ENCODE measurements at places on chromosomes 11 and 22.
A peak's percentile ranks its signal among the peaks of the same experiment; 100 is the strongest.

- DNase-seq = no peak
These were observed 304.2 kb upstream of the CADM1 start for GRCh38 chr11:115808351-115808940.

DNA sequence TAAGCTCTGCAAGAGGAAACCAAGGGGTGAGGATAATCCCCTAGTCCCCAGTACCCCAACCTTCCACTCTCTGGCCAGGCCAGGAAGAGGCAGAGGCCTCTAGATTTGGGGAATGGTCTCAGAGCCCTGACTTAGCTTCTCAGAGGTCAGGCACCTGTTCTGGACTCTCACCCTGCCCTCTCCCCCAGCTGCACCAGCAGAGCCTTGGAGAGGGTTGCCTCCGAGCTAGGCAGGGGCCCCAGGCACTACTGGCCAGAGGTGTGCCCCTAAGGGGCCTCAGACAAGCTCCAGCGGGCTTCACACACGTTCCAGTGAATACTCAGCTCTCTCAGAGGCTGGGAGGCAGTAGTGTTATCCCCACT is 8.0 kb downstream of the FREY1 start:
- DNase-seq = no peak

DNA sequence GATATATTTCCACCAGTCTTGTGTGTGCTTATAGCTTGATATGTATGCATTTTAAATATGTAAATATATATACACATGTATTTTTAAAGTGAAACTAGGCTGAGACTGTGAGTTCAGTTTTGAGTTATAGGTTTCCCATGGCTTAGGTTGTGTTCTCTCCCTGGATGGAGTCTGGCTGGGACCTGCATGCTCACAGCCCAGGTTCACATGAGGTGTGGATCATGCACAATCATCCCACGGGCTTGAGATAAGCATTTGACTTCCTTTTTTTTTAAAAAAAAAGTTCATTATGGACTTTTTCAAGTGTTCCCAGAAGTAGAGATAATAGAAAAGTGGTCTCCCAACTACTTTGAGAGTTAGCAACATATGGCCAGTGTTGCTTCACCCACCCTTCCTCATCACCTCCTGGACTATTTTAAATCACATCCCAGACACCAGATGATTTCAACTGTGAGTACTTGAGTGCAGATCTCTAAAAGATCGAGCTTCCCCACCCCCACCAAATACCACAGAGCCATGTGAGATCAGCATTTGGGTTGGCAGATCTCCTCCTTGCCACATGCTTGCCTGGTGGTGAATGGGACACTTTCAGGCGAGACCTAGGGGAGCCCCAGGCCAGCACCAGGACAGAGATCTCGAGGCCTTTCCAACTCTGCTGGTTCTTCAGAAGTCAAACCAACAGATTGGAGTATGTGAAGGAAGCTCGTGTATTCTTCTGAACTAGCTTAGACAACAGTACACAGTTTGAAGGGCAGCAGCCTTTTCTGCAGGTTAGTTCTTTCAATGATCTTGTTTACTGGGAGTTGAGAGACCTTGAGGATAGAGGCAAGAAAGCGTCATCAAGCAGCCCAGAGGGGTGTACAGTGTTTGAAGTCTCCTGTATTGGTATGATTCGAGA is 15.9 kb downstream of the MED15 start:
- DNase-seq = peak; percentile 95

DNA sequence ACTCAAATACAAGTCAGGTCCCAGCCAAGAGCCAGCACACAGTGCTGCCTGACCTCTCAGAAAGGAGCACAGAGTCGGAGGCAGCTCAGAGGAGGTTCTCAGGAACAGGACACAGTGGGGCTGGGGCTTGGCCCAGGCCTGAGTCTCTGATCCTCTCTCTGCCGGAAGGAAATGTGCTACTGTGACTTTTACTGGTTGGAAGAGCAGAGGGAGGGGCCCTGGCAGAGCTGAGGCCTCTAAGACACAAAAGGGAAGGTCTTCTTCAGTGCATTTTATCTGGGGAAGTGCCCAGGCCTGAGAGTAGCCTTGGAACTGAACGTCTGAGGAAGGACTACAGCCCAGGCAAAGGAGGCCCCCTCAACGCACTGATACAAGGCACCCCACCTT is 16.2 kb upstream of the CASTOR1 start:
- DNase-seq = peak; percentile 81

- no peak for DNase-seq
These were observed 55.5 kb downstream of the PAK1 start for GRCh38 chr11:77418155-77418970.

GRCh38 chr11:123624974-123625373 is 29.4 kb downstream of the SCN3B start:
- DNase-seq = no peak

- DNase-seq = peak; percentile 87
These were observed 33.8 kb upstream of the SPON1 start for GRCh38 chr11:13928566-13929251.

GRCh38 chr11:118917481-118918127 is 8.1 kb downstream of the BCL9L start:
- DNase-seq = no peak

DNA sequence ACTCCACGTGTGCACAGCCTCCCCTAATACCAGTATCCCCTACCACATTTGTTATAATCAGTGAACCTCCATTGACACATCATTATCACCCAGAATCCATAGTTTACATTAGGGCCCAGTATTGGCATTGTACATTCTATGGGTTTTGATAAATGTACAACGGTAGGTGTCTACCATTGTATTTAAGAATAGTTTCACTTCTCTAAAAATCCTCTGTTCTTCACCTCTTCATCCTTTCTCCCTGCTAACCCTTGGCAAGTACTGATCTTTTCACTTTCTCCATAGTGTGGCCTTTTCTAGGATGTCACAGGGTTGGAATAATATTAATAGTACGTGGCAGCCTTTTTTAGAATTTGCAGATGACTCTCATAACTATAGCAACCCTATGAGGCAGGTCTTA is 353.8 kb downstream of the DDX10 start:
- DNase-seq = no peak

DNA sequence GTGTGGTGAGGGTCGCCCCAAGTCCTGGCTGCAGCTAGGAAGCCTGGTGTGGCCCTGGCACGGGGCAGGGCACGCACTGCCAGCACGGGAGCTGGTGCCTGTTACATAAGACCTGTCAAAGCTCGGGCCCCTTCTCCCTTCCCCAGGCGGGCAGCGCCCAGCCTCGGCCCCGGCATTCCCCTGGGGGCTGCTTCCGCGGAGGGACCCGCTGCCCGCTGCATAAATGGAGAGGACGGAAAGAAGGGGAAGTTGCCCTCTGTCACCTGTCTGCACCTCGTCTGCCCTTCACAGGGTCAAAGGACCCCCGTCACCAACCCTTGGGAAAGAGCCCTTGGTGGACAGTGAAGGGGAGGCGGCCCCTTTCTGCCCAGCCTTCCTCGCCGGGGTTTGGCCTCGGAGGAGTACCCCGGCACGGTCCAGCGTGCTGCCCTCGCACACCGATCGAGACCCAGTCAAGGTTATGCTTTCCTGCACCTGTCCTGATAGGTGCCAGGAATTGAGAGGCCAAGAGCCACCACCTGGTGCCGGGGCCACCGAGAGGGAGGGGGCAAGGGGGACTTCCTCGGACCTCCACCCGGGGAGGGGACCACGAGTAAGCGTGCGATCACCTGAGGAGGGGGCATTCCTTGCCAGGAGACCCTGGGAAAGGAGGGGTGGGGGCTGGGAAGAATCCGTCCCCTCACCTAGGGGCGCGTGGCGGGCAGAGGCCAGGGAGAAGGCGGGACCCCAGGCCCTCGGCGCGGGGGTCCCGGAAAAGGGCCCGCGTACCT is 16.8 kb upstream of the MFRP start:
- no peak for DNase-seq

DNA sequence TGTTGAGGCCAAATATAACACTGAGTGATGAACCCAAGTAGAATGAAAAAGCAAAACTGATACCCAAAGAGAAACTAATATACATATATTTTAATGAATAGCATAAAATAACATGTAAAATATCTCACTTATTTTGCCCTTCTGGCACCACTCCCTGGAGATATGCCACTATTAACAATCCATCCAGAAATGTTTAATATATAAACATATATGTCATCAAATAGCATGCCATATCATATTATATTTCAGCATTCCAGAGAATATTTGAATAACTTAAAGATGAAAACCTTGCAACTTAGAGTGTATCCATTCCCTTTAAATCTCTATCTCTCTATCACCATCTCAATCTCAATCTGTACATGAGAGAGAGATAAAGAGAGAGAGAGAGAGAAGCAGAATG is 1073.3 kb upstream of the RAG2 start:
- no peak for DNase-seq

GRCh38 chr11:33321422-33321821 is 64.2 kb downstream of the HIPK3 start:
- peak; percentile 56 for DNase-seq
